Neural crest cell (in vitro differentiated cells): ENCODE measurements at places on chromosomes 2 and 18.

- no peaks in the 10 kb centered on the region for H3K27me3 ChIP-seq
- H3K27ac ChIP-seq = no peak overlapping the region
- H3K36me3 ChIP-seq = no peaks in the 10 kb centered on the region
- DNase-seq = no peak
- no peaks in the 10 kb centered on the region for H3K4me1 ChIP-seq
- H3K4me3 ChIP-seq = no peak overlapping the region
Measured at GRCh38 chr2:69731147-69731970, 10.6 kb upstream of the ANXA4 start.

DNA sequence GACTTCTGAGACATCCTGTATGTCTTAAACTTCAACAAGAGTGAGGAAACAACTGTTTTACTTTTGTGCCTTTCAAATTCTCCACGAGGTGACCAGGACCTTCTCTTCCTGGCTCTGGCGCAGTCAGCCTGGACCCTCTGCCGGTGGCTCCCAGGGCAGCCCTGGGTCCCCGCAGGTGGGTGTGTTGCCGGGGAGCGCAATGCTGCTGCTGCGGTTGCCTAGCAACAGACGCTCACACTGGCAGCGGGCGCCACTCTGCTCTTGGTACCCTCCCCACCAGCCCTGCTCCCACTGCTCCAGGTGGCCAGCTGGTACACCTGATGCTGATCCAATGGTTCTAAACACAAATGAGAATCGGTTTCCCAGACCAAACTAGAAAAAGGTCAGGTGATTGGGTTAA lies 58.7 kb downstream of the GNAL start:
- no peak overlapping the region for H3K27ac ChIP-seq
- H3K36me3 ChIP-seq = peaks cover 3% of the 10 kb centered on the region
- peaks cover 16% of the 10 kb centered on the region for H3K4me1 ChIP-seq
- DNase-seq = no peak
- H3K4me3 ChIP-seq = no peak overlapping the region

DNA sequence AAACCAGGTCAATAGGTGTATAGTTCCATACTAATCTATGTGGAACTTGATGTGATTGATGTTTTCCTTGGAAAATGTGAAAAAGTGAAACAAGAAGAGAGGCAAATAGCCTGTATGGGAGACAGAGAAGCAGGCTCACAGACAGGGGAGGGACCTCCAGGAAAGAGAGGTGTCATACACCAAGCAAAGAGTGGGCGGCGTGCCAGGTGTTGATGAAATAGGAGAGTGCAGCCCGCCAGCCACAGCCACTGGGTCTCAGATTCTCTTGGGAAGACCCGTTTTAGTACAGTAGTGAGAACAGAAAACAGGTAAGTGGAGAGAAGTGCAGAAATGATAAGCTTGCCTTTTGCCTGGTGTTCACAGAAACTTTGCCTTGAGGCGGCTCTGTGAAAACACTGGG lies 301.9 kb downstream of the ZNF407 start:
- H3K36me3 ChIP-seq = no peaks in the 10 kb centered on the region
- no peak overlapping the region for H3K4me3 ChIP-seq
- DNase-seq = no peak
- H3K27ac ChIP-seq = no peak overlapping the region
- peaks cover 52% of the 10 kb centered on the region for H3K4me1 ChIP-seq

GRCh38 chr2:213640738-213641425 lies 356.6 kb downstream of the SPAG16 start:
- H3K4me3 ChIP-seq = no peak overlapping the region
- H3K27ac ChIP-seq = no peak overlapping the region
- H3K4me1 ChIP-seq = no peaks in the 10 kb centered on the region

DNA sequence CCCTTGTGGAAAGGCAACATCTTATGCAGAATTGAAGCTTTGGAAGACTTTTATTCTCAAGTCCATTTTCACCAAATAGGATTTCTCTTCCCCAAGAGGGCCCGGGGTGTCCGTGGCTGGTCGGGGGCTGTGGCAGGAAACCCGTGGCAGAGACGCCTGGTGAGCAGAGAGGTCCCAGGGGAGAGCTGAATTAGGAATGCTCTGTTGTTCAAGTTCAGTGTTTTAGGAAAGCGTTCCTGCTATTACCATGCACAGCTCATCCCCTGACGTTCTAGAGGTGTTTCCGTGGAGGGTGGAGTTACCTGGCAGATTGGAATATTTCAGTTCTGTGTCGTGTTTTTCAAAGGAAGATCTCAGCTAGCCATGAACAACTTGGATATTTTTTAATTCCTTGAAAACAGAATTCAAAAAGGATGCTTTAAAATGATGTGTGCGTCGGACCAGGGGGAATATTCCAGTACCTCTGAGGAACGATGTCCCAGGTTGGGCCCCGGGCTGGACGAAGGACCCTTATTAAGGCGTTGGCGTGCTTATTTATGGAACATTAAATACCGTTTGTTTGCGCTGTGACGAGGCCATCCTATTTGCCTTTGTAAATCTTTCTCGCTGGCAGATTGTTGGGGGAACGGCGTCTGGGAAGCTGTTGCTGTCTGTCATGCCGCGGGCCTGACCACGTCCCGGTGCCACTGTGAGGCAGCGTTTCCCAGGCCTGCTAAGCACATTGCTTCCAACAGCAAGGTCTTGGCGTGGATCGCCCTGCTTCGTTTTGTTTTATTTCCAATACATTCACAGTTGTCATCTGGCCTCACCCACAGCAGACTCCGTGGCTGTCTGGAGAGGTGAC lies 8.2 kb downstream of the NFATC1 start:
- peaks cover 40% of the 10 kb centered on the region for H3K4me1 ChIP-seq
- peaks cover 21% of the 10 kb centered on the region for H3K27me3 ChIP-seq
- H3K27ac ChIP-seq = no peak overlapping the region

GRCh38 chr18:75072672-75073371 lies 136.1 kb downstream of the PTGR3 start:
- peaks cover 6% of the 10 kb centered on the region for H3K4me1 ChIP-seq
- H3K36me3 ChIP-seq = peaks cover 2% of the 10 kb centered on the region
- no peak for DNase-seq
- H3K27me3 ChIP-seq = no peaks in the 10 kb centered on the region

GRCh38 chr2:17867133-17867532 lies 11.3 kb upstream of the KCNS3 start:
- no peak for DNase-seq
- no peaks in the 10 kb centered on the region for H3K36me3 ChIP-seq
- no peak overlapping the region for H3K27ac ChIP-seq
- peaks cover 7% of the 10 kb centered on the region for H3K27me3 ChIP-seq
- H3K4me1 ChIP-seq = no peaks in the 10 kb centered on the region
